ENCODE measurements at places on chromosomes 11 and 22.

- DNase-seq = no peak
Measured at GRCh38 chr11:67282876-67283371, 6.2 kb upstream of the ANKRD13D start.

DNA sequence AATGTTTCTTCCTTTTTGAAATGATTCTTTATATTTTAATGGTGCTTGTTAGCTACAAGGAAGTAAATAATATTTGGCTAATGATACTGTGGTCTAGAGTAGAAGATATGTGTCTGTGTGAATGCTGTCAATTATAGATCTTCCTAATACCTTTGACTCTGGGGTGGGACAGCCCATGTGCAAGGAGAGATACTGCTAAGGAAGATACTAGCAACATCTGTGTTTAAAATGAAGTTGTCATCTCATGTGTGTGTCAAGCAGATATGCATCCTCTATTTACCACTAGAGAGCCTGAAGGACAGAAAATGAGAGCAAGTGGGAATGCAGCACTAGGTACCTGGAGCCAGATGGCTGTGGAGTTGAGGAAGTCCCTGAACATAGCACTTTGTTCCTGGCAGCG lies 34.1 kb downstream of the PPME1 start:
- DNase-seq = no peak

DNA sequence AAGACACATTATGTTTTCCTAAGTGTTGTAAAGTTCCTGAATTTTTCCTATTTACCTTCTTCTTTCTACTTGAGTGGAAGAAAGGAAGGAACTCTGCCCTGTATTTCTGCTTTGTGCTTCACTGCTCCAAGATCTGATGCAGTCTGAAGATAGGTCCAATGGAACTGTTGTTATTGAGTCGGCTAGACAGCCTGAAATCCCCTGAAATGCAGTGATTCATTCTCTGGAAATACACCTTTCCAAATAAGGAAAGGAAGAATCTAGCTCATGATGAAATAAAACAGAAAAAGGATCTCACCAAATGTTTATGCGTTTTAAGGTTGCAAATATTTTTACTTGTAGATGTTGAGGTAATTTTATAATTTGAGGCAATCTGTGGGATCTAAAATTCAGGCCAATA lies 322.8 kb downstream of the GUCY1A2 start:
- no peak for DNase-seq

GRCh38 chr11:128854841-128855240 lies 12.3 kb downstream of the KCNJ1 start:
- DNase-seq = no peak

- no peak for DNase-seq
Measured at GRCh38 chr11:79440571-79441460, at the start of gene TENM4. TENM4 (minus strand) TSS chr11:79441030; CDS start chr11:79069944, 371,086 bp downstream.

DNA sequence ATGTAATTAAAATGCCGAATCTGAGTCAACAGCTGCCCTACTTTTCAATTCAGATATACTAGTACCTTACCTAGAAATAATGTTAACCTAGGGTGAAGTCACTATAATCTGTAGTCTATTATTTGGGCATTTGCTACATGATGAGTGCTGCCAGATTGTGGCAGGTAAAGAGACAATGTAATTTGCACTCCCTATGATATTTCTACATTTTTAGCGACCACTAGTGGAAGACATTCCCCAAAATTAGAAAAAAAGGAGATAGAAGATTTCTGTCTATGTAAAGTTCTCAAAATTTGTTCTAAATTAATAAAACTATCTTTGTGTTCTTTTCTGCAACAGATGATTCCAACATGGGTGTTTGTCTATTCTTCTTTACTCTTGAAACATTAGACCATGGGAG lies 14.1 kb downstream of the MS4A1 start:
- DNase-seq = no peak

GRCh38 chr22:49925525-49926128 lies 7.2 kb downstream of the CRELD2 start:
- peak; percentile 58 for DNase-seq

GRCh38 chr22:41181349-41182241 lies 23.5 kb upstream of the L3MBTL2 start:
- DNase-seq = no peak

- no peak for DNase-seq
Measured at GRCh38 chr11:62508336-62509058, 38.1 kb downstream of the AHNAK start.

DNA sequence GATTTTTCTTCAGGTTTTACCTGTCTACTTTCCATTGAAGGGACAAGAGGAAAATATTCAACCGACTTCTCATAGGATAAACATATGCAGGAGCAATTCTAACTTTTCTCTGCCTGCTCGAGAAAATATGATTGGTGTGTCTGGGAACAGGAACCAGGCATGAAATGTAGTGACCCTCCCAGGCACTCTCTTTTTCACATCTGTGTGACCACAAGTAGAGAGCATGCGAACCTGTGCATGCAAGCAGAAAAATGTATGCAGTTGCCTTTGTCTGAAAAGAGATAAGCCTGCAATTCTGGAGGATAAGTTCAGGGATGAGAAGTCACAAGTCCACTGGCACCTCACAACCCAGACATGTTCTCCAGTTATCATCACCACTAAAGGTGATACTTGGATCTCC lies 583.5 kb upstream of the FAT3 start:
- no peak for DNase-seq

GRCh38 chr11:116457336-116458007 lies 315.3 kb downstream of the BUD13 start:
- DNase-seq = no peak

GRCh38 chr11:116420770-116421528 lies 351.8 kb downstream of the BUD13 start:
- DNase-seq = no peak

- DNase-seq = no peak
Measured at GRCh38 chr11:72361321-72361720, 73.0 kb downstream of the CLPB start.

GRCh38 chr22:48898524-48899250 lies 929.0 kb downstream of the BRD1 start:
- no peak for DNase-seq

- no peak for DNase-seq
Measured at GRCh38 chr11:36240801-36241200, 48.4 kb downstream of the COMMD9 start.

DNA sequence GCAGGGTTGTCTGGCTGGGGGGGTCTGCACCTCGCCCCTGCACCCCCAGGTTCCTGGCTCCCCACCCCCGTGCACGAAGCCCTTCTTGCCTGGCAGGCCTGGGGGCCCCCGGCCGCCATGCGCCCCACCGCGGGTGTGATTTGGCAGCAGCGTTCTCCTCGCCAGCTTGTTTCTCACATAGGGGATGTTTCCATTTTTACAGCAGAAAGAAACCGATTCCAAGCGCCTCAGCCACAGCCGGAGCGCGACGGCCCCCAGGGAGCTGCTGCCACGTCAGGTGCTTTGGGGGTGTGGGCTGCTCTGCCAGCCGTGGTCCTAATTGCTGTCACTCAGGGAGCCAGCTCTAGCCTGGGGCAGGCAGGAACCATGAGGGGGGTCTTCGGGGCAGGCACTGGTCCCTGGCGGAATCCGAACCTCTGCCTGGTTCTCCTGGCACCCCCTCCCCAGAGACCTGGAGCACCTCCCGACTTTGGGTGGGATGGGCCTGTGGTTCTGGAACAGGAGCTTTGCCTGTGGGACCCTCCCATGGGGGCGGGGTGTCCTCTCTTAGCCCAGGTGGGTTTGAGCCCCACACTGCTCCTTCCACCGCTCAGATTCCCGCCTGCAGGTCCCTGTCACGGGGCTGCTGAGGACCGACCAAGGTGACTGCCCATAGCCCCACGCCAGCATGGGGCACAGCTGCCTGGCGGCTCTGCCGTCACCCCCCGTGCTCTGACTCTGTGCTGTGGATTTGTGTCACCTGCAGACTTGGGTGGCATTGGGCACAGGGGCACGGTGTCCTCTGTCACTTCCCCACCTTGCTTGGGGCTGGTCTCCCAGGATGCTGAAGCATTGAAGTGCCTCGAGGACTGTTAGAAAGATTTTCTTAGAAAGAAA lies 54.0 kb downstream of the RTN4R start:
- DNase-seq = no peak

DNA sequence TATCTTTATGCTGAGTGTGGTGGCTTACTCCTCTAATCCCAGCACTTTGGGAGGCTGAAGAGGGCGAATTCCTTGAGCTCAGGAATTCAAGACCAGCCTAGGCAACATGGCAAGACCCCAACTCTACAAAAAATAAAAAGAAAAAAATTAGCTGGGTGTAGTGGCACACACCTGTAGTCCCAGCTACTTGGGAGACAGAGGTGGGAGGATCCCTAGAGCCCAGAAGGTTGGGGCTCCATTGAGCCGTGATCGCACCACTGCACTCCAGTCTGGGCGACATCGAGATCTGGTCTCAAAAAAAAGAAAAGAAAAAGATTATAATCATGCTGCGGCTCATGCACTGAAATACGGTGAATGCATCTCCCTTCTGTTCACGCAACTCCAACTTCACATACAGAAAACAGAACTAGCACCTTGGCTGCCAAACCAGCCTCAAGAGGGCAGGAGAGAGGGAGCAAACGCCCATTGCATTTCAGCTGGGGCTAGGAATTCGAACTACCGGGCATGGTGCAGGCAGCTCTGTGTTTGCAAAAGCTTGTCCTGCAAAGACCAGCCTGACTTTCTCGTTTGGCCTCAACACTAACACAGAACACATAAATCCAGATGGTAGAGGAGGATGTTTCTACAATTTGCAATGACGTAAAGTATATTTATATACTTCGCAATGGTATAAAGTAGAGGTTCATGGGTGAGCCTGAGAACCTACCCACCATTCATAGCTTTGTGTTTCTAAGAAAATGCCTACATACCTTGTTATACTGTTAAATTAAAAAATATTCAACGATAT lies 6.3 kb upstream of the SYNGR1 start:
- DNase-seq = peak; percentile 29

- no peak for DNase-seq
Measured at GRCh38 chr11:81995889-81996288, 737.8 kb downstream of the FAM181B start.

DNA sequence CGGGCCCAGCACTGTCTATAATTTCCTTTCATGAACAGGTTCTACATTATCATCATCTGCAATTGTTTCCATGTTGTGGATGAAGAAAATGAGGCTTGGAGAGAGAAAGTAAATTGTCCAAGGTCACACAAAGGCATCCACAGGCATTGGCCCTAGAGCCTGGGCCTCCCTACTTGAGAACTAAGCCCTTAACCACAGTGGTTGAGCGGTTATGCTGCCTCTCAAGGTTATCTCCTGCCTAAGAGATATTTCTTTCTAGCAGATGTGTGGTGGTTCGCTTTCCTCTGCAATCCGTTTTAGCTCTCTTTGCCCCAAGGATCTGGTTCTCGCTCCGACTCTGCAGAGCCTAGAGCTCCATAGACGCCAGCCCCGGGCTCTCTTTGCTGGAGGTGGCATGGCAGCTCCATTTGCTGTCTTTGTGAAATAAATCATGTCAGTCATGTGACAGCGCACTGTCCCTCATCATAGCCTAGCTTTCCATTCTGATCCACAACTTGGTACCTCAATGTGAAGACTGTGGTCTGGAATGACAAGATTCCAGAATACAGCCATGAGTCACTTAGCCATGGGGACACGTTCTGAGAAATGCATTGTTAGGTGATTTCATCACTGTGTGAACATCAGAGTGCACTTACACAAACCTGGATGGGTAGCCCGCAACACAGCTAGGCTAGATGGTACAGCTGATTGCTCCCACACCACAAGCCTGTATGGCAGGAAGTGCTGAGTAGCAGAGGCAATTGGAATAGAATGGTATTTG lies 27.2 kb downstream of the RPS6KA4 start:
- no peak for DNase-seq

DNA sequence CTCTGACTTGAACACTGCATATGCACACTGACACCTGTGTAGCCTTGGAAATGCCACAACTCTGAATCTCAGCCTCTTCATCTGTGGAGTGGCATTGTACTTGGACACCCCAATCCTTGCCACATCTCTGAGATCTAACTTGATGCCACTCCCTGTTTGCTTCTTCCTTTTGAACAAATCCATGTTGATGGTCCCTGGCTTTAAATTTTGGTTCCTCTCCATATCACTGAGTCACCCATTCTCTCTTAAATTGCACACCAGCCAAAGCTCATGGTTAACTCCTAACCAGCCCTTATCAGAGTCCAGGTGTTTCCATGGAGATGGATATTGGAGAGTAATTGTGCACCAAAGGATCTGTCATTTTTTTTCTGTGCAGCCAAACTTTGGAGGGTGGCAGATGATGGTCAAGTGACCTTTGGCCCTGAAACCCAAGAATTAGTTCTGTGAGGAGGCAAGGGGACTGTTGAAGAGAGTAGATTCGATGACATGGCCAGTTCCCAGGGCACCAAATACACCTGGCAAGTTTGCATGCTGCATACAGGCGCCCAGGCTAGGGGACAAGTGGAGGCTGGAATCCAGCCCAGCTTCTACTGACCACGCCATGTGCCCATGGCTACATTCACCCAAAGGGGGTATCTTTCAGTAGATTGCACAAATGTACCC lies 25.1 kb upstream of the PAMR1 start:
- no peak for DNase-seq

- no peak for DNase-seq
Measured at GRCh38 chr11:38547462-38547861, 1949.4 kb upstream of the RAG2 start.

DNA sequence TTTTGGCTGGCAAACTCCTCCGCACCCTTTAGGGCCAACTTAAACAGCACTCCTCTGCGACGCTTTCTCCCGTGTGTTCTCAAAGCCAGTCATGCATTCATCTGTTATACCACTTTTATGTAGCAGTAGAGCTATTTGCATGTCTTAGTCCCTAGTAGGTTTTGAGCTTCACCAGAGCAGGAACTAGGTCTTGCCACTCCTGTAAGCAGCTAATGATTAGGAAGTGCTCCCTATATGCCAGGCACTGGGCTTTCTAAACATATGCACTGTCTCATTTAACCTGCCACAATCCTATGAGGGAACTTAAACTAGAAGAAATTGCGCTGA lies 180.8 kb downstream of the DBX1 start:
- DNase-seq = no peak

DNA sequence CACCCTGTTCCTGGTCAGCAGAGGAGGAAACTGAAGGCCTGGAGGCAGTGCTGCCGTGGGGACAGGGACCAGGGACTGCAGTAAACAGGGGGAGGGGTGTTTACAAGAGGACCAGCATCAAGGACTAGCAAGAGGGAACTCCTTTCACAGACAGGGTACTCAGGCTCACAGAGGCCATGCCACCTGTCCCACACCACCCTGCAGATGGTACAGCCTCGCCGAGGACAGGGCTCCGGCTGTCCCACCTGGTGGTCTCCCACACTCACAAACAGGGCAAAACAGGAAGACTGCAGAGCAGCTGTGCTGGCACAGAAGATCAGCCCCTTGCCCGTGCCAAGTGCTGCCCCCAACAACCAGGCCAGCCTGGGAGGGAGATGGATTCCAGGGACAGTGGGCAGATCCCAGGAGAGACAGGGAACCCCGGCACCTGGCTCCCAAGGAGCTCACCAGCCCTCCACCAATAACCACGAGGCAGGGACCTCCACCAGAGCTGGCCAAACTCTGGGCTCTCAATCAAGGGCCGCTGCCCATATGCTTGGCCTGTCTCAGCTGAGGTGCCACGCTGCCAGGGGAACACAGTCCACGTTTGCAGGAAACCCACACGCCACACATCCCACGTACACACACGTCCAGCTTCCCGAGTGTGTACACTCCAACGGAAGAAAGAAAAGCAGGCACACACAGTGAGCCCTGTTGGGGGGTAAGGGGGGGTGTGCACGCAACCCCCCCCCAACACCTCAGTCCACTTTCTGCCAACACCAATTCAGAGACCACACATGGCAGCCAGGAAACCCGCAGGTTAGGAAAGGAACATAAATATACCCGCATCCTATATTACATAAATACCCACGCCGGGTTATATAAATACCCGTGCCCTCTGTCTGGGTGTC lies 2.1 kb downstream of the CSNK1E start:
- DNase-seq = no peak

Measured in activated CD8-positive, alpha-beta memory T cell treated with anti-CD3 and anti-CD28 coated beads for 1 hour (primary cell).